ENCODE measurements at places on chromosomes 1 and 21. TPM values are rescaled to one million over a fixed set of nuclear protein-coding genes. Genes with fewer than 3 reads are reported as not detected.

The VSIG8 gene
- not detected for total RNA-seq

The NFASC gene
- 32.4 TPM for total RNA-seq

The RGS13 gene
- not detected for total RNA-seq

The CIART gene
- 2.5 TPM for total RNA-seq

The NTMT2 gene
- not detected for total RNA-seq

The NECTIN4 gene
- total RNA-seq: not detected

The GJA9 gene
- not detected for total RNA-seq

The ST6GALNAC5 gene
- total RNA-seq: 35.9 TPM

The ZNF648 gene
- total RNA-seq: 0.31 TPM

The SLC1A7 gene
- total RNA-seq: not detected

The AQP10 gene
- total RNA-seq: not detected

The FTCD gene
- total RNA-seq: not detected

The SYT2 gene
- 1.1 TPM for total RNA-seq

The NUP210L gene
- under 0.01 TPM for total RNA-seq

The CADM3 gene
- total RNA-seq: 112 TPM

The MMEL1 gene
- 3.7 TPM for total RNA-seq
